H1 (cell line): ENCODE measurements at places on chromosomes 4 and X. TPM values are rescaled to one million over a fixed set of nuclear protein-coding genes. Genes with fewer than 3 reads are reported as not detected.

Gene IBSP
- total RNA-seq, result 0.21 TPM in 1 of 2 replicates, not detected in the other

Gene GLRA3
- total RNA-seq, result not detected in 2 replicates

Gene PABPC1L2B
- total RNA-seq, result 0.59 and 1.7 TPM in 2 replicates

DNA sequence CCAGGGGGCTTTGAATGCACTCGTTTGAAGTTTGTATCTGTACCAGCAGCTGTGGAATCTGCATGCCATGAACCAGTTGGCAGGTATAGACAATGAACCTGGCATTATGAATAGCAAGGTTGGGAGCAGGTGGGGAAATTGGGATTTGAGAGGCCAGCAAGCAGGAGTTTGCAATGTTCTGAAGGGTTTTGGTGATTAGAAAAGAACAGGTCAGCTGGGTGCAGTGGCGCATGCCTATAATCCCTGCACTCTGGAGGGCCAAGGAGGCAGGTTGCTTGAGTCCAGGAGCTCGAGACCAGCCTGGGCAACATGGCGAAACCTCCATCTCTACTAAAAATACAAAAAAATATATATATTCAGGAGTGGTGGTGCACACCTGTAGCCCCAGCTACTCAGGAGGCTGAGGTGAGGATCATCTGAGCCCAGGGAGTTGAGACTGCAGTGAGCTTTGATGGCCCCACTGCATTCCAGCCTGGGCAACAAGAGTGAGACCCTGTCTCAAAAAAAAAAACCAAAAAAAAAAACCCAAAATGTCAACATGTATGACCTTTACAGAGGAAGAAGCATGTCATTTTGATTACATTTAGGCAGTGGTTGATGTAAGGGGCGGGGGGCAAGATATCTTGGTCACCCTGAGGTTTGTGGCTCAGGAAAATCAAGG, 63.9 kb downstream of the TSC22D3 start:
- DNase-seq, result no peak

DNA sequence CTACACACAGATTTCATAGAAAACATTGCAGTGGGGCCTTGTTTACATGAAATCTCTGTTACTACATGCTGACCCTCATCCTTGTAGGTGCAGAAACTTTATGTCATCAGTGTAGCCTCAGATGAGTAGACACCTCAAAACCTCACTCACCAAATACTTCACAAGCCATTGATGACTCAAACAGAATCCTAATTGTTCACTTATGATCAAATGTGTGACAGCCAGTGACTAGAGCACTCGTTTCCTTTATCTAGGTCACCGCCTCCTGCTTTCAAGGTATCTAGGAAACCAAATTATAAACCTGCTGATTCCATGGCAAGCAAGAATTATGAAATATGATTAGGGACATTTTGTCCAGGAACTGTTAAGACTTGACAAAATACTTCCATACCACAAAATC, 255.8 kb upstream of the GPRIN3 start:
- DNase-seq, result no peak

- DNase-seq, result no peak
These were observed 399.7 kb downstream of the PABPC4L start for GRCh38 chr4:133801883-133802282.

DNA sequence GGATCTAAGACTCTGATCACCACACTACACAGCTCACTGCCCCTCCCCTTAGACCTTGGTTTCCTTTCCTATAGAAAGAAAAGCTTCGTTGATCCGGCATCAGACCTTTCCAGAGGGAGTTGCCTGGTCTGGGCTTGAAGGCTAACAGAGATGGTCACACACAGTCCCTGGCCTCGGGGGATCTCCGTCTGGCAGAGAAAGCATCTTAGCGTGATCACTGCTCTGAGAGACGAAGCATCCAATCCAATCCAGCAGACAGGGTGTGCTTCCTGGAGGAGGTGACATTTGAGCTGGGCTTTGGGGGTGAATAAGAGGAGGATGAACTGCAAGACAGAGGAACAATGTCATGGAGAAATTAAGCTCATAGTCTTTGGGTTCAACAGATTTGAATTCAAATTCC, 49.5 kb downstream of the HTRA3 start:
- DNase-seq, result peak; percentile 10
